ENCODE measurements at places on chromosomes 6 and 20. TPM values are rescaled to one million over a fixed set of nuclear protein-coding genes. Genes with fewer than 3 reads are reported as not detected.

The PPIL1 gene
- total RNA-seq, result 28.0 TPM

The GTSF1L gene
- not detected for total RNA-seq

The DHX16 gene
- 41.7 TPM for total RNA-seq

The SLC35D3 gene
- total RNA-seq, result not detected

The TMEM170B gene
- total RNA-seq, result 1.1 TPM

The NR2E1 gene
- total RNA-seq, result not detected

The BPIFB2 gene
- total RNA-seq, result not detected

The RTF2 gene
- total RNA-seq, result 92.6 TPM

The OOEP gene
- total RNA-seq, result not detected

The ARFGAP1 gene
- 52.2 TPM for total RNA-seq

The SMLR1 gene
- total RNA-seq, result not detected

The RIPPLY2 gene
- not detected for total RNA-seq

The OXT gene
- total RNA-seq, result not detected

The TSPO2 gene
- total RNA-seq, result not detected

The HLA-DQA2 gene
- total RNA-seq, result not detected

The MUC21 gene
- not detected for total RNA-seq

The GSTA5 gene
- not detected for total RNA-seq

The PAK5 gene
- not detected for total RNA-seq

The KIAA1755 gene
- 2.4 TPM for total RNA-seq

The ADNP gene
- 32.2 TPM for total RNA-seq

The SMIM13 gene
- 12.4 TPM for total RNA-seq

The KIF6 gene
- not detected for total RNA-seq

The SIRT5 gene
- 8.1 TPM for total RNA-seq

The CST2 gene
- not detected for total RNA-seq

The FAM210B gene
- total RNA-seq, result 39.9 TPM

The SMPDL3A gene
- total RNA-seq, result 3.5 TPM

The LEMD2 gene
- total RNA-seq, result 57.7 TPM

The TLDC2 gene
- total RNA-seq, result not detected

The DPPA5 gene
- total RNA-seq, result not detected

The RIMS4 gene
- not detected for total RNA-seq

The PLN gene
- total RNA-seq, result not detected

The ABT1 gene
- 21.9 TPM for total RNA-seq

The RAET1L gene
- total RNA-seq, result not detected

The MYLK2 gene
- 0.36 TPM for total RNA-seq

The BACH2 gene
- 0.27 TPM for total RNA-seq

The EMILIN3 gene
- total RNA-seq, result not detected

The BPIFB3 gene
- not detected for total RNA-seq

The APCDD1L gene
- total RNA-seq, result 0.09 TPM

The TSHZ2 gene
- total RNA-seq, result not detected

The FBXO30 gene
- 14.0 TPM for total RNA-seq

The COL10A1 gene
- not detected for total RNA-seq

The SLC32A1 gene
- not detected for total RNA-seq

The PRL gene
- not detected for total RNA-seq

The CRYBG1 gene
- total RNA-seq, result 15.9 TPM
